NCI-H1105 (cell line): ENCODE measurements at places on chromosomes 12 and 14.

GRCh38 chr12:31002999-31003398 is 70.7 kb upstream of the DDX11 start:
- no peak for DNase-seq

DNA sequence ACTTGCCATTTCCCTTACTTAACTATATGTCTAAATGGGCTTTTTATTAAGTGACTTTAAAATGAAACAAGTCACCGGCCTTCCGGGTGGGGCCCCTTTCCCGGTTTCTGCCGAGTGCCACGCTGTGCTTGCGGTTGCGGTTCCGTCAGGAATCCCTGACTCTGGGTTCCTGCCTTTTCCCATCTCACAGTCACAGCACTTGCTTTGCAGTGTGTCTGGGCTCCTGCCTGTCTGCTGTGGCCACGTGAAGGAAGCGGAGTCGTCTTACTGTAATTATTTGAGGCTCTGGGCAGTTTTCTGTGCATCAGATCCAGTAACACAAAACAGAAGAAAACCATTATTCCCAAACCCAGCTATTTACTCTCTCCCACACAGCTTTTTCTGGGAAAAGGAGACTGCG is 44.0 kb upstream of the FRMD6 start:
- DNase-seq, result no peak

- no peak for DNase-seq
These were observed 90.0 kb upstream of the SLC38A4 start for GRCh38 chr12:46915836-46916235.

DNA sequence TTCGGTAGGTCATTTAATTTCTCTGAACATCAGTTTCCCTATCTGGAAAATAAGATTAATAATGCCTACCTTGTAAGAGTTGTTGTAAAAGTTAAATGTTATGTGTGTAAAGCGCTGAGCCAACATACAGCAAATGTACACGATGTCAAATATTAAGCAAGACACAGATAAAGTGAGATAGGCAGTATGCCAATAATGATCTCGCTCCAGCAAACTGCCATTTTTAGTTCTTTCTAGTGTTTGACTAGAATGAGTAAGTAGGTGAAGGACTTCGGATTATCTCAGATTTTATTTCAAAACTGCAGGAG is 840 bp downstream of the DHRS7 start:
- no peak for DNase-seq

DNA sequence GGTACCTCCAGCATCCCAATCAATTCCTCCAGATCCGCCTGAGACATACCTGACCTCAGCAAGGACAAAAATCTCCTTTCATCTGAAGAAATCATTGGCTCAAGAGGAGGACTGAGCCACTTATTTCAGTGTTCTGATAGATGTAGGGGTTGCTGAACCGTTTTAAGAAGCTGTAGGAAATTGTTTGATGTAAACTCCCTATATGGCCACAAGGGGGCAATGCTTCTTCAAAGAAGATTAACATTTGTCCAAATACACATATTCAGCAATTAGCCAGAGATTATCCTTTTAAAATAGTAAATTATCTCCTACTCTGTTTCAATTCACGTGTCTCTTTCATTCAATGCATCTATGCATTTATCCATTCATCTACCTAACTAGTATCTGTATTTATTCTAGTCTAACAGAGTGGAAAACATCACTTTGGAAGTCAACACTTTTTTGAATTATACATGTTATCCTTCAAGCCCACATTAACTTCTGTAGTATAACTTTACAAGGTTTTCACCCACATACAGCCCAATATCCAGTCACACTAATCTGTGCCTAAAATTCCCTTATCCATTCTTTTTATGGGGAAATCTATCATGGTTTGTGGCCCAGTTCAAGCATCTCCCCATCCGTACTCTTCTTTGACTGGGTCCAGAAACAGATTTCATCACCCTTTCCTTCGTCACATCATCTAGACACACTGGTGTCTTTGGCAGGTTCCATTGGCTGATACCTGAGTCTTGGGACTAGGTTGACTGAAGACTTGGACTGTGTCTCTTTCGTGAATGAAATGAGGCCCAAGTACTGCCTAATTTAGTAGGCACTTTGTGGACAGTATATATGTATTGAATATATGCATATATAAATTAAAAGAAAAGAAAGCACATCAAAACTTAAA is 411.0 kb upstream of the OR4E1 start:
- DNase-seq, result peak; percentile 10

GRCh38 chr12:38934078-38934584 is 28.7 kb upstream of the CPNE8 start:
- DNase-seq, result no peak

DNA sequence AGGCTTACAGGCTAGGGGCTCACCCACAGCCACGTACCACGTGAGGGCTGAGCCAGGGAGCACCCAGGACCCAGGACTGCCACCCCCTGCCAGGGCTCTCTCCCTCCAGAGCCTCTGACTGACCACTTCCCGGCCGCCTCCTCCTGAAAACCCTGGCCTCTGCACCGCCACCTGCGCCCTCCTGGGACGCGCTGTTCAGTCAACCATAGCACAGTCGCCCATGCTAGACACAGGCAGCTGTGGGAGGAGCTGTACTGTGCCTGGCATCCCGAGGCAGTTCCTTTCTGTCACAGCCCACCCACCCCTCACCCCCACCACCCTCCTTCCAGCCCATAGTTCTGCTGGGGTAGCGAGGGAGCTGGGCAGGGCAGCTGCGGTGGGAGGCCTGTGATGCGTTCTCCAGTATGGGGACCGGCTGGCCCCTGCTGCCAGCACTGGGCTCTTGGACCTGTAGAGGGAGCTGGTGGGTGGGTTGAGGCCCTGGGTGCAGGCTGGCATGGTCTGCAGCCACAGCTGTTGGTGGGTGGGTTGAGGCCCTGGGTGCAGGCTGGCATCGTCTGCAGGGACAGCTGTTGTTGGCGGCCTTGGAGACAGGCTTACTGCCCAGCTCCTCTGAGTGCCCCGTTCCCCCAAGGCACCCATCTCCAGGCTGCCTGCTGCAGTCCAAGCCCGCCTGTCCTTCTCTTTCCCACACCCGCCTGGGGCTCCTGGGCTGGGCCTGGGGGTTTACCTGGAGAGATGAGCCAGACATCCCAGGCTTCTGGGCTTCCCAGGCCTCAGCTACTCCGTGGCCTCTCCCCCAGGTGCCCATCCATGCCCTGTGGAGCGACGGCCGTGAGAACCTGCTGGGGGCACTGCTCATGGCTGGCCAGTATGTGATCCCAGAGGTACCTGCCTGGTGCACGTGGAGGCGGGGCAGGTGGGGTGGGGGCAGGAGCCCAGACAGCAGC is 11.5 kb downstream of the ASPG start:
- DNase-seq, result no peak

DNA sequence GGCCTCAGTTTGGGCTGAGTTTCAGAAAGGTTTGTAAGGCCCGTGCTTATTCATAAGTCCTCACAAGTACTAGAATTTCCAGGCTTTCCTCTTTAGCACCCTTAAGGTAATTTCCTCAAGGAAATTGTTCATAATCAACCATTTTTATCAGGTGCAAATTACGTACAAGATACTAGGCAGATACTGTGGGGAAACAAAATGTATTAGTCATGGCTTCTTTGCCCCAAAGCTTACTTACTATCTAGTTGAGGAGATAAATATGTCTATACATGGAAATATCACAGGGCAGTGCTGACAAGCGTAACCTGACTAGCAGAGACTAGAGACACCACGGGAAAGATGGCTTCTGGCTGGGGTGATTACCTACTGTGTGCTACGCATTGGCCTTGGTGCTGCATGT is 22.5 kb downstream of the MAX start:
- DNase-seq, result no peak

- DNase-seq, result no peak
These were observed 317.5 kb upstream of the DIO3 start for GRCh38 chr14:101243587-101244338.

- no peak for DNase-seq
These were observed 41.6 kb upstream of the FGD4 start for GRCh38 chr12:32357601-32358249.

DNA sequence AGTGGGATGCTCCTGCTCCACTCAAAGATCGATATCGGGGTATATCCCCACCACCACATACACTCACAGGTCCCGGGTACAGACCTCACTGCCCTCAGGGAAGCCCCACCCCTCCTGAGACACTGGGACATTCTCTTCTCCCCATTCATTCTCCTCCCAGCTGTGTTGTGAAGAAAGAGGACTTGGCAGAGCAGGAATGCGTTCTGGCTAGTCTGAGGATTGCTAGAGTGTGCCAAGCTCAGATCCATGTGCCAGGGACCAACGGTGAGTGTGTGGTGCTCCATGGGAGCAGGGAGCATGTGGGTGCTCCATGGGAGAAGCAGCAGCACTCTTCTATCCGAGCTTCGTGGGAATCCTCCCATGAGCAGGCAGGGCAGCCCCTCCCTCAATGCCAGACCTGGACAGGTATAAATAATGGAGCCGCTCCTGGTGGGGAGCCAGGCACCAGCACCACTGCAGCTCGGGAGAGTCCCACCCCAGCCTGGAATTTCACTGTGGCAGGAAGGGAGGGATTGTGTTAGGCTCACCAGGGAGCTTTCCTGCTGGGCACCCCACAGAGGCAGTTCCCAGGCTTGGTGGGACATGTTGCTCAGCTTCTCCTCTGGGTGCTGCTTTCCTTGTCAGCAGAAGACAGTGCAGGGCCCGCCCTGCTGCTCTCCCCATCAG is 2.3 kb upstream of the KRT5 start:
- no peak for DNase-seq

- no peak for DNase-seq
These were observed 582.6 kb downstream of the ALG10 start for GRCh38 chr12:34604631-34605509.

GRCh38 chr14:30054201-30054600 is 126.6 kb upstream of the PRKD1 start:
- no peak for DNase-seq

DNA sequence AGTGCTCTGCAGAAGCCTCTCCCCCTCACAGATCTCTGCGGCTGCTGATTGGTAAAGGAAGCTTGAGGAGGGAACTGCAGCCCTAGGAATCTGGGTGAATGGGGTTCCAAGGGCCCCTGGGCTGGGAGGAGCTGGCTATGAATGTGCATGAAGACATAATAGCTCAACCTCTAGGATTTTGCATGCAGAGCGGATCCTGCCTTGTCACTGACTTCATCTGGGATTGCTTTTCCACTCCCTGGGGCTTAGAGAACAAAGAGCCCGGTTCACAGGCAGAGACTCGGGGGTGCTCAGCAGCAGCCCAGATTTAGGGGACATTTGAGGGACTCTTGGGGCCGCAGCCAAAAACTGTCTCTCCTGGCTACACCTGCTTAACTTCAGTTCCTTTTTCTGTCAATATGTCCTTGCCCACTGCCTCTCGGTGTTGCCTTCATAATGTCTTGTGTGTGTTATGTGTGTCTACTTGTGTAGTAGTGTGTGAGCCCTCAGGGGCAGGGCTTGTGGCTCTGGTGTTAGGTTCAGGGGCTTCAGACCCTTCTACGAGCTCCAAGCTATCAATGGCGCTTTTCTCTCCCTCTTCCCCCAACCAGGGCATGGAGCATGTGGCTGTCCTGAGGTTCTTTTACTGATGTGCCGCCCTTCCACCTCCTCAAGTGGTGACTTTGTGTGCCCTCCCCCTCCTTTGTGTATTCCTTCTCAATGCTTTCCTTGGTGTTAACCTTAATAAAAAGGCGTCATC is 1.9 kb downstream of the CCDC184 start:
- DNase-seq, result no peak

DNA sequence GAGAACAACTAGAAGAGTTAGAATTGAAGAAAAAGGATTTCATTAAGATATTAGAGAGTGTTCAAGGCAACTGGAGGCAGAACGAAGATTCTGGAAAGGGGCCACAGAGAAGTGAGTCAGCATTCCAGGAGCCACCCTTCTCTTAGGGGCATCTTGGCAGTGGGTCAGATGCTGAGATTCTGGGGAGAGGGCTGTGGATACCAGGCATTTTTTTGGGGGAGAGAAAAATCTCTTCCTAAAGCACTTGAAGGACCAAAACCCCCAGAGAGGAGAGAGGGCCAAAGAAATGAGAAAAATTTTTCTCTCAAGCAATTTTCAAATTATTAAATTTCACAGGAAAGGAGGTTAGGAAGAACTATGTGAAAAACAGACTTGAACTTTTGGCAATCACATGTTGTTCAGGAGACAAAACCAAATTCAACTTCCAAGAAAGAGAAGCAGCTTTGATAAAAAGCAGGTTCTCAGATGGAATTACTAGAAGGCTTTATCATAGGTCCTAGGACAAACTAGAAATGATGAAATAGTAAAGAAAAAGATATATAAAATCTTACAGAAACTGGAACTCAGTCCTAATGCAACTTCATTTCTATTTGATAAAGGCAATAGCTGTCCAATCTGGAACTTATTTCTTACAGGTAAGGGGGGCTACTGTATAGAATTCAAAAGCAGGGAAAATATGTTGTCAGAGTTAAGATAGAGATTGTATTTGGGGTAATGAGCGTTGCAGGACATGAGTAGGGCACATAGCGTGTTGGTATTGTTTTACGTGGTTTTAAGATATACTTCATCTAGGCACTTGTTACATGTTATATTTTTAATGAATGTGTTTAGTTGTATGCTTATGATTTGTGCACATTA is 1.1 kb upstream of the CLEC2D start:
- no peak for DNase-seq

GRCh38 chr14:91303091-91303923 is 58.8 kb upstream of the GPR68 start:
- DNase-seq, result no peak

DNA sequence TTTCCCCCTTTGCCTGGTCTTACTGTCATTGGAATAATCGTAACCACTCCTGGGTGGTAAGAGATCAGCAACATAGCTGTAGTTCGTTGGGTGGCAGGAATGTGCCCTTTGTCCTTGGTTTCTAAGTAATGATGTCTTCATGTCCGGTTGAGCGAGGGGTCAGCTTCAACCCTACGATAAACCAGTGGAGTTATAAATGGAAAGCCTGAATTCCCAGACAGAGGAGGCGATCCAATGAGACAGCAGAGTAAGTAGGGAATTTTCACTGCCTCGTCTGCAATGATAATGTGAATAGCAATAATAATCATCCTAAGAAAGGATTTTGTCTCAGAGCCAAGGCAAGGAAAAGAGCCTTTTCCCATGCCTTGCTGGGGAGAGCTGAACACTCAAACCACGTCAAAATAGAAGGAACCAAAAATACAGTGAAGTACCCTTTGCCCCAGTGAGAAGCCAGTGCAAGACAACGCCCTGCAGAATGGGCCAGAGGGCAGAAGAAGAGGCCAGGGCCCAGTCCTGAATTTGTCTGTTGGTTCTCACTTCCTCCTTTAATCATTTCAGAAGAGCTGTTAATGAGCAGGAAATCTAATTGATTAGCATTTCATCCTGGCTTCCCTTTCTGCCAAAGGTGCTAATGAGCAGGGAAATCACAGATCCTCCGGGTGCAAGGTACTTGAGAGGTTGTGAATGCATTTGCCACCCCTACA is 330.7 kb downstream of the CACNA1C start:
- DNase-seq, result no peak

DNA sequence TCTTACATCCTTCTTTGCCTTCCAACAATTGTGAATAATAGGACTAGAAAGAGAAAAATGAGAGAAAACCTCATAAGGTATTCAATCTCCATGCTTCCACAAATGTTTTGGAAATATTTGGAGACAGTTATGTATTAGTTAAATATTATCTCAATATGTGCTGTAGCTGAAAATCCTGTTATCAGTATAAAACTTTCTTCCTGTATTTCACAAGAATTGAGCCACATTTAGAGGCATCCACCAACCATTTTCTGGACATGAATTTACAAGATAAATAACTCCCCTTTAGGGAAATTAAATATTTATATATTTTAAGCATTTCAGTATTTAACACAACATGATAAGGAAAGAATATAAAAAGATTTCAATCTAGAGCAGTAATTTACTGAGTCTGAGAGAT is 200.3 kb downstream of the GPHN start:
- DNase-seq, result no peak
